ENCODE measurements at places on chromosomes 7 and 10.

- DNase-seq = no peak
Observed at GRCh38 chr7:84188786-84189405, 5.7 kb downstream of the SEMA3A start.

DNA sequence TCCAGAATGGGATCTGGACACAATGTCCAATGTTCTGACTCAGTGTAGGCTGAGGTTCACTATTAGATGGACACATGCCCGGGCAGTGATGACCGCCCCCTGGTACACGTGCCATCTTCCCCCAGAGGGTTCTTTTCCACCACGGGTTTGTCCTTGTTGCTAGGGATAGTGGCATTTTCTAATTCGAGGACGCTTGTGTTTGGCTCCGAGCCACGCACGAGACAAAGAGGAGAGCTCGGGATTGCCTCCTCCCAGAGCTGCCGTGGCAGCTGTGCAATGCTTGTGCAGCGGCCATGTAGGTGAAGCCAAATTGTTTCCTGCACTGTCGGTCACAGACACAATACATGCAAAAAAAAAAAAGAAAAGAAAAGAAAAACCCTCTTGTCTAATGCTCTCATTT is 207.5 kb downstream of the PAXIP1 start:
- DNase-seq = no peak

DNA sequence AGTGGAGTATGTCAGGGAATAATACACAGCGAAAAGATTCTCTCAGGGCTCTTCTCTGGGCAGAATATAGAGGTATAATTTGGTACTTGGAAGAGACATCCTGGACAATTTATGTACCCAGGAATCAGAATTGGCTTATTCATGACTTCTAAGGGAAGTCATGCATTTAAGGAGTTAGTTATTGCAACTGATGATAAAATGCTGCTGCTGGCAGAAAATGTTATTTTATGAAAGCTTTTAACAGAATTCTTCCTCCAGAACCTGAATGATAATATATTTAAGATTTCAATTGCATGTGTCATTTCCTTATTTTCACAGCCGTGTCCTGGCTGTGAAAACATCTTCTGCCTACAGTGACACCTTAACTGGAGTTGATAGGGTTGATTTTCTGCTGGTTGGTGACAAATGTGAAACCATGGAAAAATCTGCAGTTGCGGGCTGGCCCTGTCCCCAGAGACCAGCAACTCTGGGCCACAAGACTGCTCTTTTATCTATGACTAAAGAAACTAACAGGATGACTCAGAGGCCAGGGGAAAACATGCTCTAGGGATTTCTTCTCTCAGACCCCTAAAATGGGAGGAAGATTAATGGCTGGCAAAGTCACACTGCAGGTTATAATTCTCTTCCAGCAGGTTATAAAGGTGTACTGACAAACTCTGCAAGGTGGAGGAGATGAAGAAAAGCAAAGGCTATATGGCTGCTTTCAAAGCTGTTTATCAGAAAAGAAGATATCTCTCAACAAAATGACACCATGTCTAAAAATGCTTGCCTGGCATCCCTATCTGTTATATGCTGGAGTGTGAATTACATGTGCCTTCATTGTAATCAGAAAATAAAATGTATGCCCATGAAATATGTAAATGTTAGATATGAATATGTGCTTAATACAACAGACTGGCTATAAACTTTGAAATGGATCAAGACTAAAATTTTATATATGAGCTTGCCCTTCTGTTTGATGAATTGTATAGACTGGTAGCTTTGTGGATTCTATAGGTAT is 12.1 kb upstream of the TRUB1 start:
- DNase-seq = no peak

GRCh38 chr10:127990846-127991542 is 84.1 kb downstream of the PTPRE start:
- DNase-seq = no peak

DNA sequence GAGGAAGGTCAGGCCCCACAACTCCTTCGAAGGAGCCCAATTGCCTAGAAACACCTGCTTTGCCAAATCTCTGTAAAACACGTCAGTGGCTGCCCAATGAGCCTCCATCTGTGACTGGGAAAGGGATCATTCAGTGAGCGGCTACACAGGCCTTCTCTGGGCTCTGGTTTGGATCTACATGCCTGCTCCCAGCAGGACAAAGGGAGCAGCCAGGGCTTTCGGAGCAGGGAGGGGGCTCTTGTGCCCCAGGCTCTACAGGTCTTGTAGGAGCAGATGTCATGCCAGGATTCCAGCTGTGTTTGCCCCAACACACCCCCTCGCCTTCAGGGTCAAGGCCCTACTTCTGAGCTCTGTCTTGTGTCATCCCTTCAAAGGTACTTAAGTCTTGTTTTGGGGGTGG is 73.5 kb downstream of the CLEC2L start:
- DNase-seq = no peak

- DNase-seq = no peak
Observed at GRCh38 chr7:87853237-87853864, 22.8 kb downstream of the SLC25A40 start.

DNA sequence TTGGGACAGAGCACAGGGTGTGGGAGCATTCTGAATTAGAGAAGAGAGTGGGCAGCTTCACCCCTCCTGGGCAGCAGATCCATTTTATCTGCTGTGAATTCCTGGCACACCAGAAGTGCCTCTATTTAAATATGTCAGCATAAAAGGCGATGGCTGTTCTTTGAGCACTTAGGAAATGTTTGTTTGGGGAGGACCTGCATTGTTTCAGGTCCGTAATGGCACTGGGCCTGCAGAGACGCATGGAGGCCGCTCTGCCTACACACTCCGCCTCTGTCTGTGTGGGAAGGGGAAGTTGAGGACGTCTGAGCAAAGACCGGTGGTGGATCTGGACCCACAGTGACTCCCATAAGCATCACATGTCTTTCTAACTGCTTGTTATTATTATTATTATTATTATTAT is 253.2 kb downstream of the CAMK1D start:
- no peak for DNase-seq

DNA sequence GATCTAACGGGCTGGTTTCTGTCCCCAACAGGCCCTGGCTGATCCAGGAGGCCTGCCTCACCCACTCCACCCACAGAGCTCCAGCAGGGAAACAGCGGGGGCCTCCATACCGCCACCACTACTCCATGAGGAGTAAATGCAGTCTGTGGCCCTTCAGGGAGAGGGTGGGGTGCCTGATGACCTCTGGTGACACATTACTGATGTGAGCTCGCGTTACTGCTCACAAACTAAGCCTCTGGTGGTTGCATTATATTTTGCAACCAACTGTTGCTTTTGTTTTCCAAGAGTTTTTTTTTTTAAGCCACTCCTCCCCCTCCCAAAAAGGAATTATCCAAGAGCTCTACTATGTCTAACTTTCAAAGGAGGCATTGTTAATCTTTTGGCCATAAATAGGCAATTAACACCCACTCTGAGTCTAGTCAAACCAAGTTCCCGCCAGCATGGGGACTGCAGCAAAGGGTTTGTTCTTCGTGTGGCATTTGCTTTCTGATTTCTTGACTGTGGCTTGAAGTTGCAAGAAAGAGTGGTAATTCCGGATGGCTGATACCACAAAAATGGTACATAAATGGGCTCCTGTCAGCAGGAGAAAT is 72.6 kb downstream of the FAM53B start:
- no peak for DNase-seq

DNA sequence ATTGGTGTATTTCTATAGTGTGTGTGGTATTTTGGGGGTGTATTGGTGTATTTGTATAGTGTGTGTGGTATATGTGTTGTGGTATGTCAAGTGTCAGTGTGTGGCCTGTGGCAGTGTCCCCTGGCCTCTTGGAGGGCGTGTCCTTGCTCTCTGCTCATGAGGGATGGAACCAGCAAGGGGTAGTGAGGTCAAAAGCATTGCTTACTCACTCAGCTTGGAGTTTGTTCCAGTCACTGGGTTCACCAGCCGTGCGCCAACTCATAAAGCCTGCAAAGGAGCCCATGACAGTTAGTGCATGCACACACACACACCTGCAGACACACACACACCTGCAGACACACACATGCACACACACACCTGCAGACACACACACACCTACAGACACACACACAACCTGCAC is 4.3 kb upstream of the TRPV6 start:
- DNase-seq = no peak

- no peak for DNase-seq
Observed at GRCh38 chr10:120671491-120671890, 179.7 kb upstream of the WDR11 start.

All from activated naive CD4-positive, alpha-beta T cell (primary cell).